ENCODE measurements at places on chromosomes 12 and 14. TPM values are rescaled to one million over a fixed set of nuclear protein-coding genes. Genes with fewer than 3 reads are reported as not detected.

GRCh38 chr12:114847441-114848035 is 163.6 kb upstream of the TBX3 start:
- DNase-seq: no peak

- no peak for DNase-seq
These were observed 88.1 kb upstream of the PTPRR start for GRCh38 chr12:71008616-71009015.

DNA sequence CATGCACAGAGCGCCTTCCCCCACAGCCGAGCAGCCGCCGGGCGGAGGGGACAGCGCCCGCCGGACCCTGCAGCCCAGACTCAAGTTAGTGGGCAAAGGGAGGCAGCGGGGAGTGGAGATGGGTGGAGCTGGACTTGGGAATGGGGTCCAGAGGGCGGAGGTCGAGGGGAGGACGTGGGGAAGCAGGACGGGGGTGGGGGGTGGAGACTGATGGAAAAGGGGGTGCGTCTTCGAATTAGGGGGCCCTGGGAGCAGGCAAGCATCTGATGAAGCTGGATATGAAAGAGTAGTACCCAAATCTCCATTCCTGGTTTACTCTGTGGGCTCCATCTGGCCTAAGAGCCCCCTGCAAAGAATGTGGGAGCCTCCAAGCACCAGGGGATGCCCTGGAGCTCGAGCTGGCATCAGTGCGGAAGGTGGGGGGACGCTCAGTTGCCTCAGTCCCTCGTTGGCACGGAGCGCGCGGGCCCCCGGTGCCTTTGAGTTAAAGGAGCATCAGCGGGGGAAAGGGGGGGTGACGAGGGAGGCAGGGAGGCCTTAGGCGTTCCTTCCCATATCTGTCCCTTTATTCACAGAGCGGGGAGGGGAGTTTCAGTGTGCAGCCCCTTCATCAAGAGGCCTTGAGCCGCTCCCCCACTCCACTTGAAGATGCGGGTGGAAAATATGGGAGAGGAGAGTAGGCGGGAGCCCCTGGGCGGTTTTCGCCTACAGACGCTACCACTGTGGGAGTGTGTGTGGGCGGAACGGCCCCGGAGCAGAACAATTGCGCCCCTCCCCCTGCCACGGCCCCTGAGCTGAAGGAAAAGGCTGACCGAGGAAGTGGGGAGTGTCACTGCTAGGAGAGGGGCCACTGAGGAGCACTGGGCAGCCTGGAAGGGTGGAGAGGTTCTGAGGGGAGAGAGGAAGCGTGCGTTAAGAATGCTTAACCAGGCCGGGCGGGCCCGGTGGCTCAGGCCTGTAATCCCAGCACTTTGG is 644 bp downstream of the NAB2 start:
- DNase-seq: peak; percentile 90

- DNase-seq: no peak
These were observed 148.8 kb upstream of the ATF7IP start for GRCh38 chr12:14216405-14217294.

DNA sequence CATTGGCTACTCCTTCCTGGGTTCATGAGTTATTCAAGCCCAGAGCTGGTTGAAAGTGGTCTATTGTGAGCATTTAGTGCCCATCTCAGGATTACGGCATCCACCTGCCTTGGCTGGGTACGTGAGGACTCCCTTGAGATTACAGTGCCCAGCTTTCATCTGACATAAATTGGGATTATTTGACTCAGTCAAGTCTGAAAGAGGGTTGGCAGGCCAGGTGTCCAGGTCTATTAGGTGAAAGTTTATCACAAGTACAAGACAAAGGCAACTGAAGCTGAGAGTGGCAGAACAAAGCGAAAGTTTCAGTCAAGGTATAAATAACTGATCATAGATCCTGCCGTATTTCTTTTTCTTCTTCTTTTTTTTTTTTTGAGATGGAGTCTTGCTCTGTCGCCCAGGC is 84.6 kb upstream of the ATF7IP start:
- DNase-seq: no peak

DNA sequence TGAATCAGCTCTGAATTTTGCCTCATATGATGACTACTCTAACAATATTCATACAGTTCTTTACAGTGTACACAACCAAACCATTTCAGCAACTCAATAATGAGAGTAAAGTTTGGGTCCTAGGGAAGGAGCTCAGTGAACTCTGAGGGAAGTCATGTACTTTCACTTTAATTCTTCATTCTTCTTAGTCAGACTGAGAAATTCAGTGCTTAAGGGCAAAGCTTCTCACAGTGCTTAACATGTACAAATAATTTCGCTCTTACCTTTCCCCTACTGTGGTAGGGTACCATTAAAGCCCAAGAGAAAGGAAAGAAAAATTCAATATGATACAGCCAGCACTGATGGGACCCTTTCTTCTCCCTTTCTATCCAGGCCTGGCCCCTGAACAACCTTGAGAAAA is 435.0 kb downstream of the NELL2 start:
- no peak for DNase-seq

- peak; percentile 70 for DNase-seq
These were observed 9.6 kb upstream of the ENDOU start for GRCh38 chr12:47734725-47735480.

- no peak for DNase-seq
These were observed 15.1 kb upstream of the CISTR start for GRCh38 chr12:53766881-53767280.

DNA sequence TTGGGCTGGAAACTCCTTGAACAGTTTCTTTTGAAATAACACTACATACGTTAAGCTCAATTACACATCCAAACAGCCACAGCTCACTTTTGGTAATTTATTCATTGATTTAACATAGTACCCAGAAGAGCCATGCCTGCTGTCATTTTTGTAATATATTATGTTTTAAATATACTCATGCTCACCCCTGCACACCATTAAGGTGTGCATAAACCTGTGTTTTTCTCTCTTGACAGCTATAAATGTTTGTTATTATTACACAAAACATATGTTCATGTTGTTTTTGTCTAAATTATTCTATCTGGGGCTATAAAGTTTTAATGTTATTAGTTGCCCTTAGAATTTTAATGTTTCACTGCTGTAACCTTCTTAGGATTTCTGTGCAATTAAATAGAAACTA is 296.1 kb downstream of the AKAP6 start:
- no peak for DNase-seq

DNA sequence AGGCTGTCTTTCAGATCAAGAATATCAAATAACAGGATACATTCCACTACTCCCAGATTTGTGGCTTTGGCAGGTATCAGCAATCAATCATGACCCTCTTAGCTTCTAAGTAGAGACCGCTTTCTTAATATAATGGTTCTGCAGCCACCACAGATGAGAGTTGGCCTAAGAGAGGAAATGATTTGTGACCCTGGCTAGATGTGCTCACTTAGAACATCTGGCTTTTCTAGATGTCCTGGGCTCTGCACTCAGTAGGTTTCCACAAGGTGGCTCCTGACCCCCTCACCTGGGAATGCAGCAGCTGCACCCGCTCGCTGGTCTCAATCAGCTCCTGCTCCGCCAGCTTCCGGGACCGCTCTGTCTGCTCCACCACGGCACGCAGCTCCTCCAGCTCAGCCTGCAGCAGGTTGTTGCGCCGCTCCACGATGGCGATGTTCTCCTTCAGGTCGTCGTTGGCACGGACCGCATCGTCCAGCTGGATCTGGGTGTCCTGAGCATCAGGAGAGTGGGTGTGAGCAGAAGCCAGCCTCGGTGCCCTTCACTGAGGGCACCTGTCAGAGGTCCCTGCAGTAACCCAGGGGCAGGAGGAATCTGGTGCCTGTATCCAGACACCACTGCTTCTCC is 8.9 kb downstream of the CMTM5 start:
- no peak for DNase-seq

The TAS2R20 gene
- 0.51 TPM for total RNA-seq

DNA sequence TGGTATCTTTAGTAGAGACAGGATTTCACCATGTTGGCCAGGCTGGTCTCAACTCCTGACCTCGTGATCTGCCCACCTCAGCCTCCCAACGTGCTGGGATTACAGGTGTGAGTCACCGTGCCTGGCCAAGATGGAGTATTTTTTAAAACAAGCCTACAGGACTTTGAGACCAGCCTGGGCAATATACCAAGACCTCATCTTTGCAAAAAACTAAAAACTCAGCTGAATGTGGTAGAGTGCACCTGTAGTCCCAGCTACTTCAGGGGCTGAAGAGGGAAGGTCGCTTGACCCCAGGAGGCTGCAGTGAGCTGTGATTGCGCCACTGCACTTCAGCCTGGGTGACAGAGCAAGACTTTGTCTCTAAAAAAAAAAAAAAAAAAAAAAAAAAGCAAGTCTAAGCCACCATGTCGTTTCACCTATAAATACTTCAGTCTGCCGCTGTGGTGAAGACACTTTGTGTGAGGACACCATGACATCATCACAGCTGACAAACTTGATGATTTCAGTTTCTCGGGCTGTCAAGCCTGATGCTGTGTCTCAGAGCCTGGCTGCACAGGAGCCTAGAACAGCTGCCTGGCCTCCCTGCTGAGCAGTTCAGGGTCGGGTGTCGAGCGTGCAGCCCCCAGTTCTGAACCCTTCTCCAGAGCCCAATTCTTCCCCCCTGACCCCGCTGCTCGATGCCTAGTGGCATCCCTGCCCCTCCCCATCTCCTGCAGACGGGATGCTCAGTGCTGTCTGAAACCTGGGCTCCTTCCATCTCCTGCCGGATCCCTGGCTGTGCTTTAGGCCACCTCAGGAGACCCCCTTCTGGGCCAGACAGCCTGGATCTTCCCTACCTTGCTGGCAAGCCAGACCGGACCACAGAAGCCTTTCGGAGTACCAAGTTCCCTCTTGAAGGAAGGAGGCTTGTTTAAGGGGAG is 119.2 kb upstream of the EVL start:
- DNase-seq: no peak

- no peak for DNase-seq
These were observed 35.3 kb upstream of the CSRNP2 start for GRCh38 chr12:51118706-51119105.

DNA sequence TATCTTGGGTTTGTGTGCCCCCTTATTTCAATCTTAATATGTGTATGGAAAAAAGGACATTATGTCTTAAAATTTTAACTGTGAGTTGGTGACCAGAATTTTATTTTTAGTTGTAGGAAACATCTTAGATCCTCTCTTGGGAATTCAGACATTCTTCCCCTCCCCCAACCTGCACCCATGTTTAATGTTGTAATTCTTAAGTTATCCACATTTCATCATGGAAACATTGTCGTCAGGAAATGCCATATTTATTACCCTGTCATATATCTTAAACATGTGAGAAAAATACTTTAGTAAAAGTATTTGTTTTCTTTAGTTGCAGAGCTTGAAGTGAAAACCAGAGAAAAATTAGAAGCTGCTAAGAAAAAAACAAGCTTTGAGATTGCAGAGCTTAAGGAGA is 30.3 kb downstream of the YEATS4 start:
- DNase-seq: no peak

- DNase-seq: no peak
These were observed 17.8 kb upstream of the PAPOLA start for GRCh38 chr14:96484399-96484798.

The SLC4A8 gene
- 0.64 TPM for total RNA-seq

DNA sequence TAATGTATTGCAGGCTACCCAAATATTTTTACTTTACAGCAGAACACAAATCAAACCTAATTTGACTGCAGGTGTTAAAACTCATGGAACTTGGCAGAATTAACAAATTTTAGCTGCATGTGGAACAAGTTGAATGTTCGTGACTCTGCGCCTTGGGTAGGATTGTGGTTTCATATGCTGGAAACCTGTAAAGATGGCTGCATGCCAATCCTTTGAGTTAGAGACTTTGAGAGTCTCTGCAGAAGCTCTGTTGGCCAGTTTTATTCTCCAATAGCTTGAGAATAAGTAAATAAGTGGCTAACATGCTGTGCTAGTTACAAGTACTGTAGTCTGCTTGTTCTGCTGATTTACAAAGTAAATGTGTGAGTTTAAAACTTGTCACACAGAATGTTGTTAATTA is 77.8 kb downstream of the PDE6H start:
- DNase-seq: no peak

GRCh38 chr12:3571323-3571722 is 80.3 kb downstream of the PRMT8 start:
- DNase-seq: no peak

DNA sequence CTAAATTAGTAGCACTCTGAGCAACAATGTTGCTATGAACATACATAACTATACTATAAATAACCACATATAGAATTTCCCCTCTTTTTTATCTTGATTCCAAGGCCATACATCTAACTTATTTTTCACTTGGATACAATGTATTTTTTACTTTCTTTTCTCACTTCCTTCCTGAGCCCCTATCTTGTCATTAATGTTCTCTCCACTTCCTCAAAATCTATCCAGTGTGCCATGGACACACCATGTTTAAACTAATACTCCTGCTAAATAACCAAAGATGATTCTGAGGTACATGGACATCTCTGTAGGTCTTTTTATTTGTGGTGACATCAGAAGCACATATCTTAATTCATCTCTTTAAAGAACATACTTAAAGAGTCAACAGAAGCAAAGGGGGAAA is 251.2 kb downstream of the C12orf42 start:
- DNase-seq: no peak

The TTC6 gene
- not detected for total RNA-seq

GRCh38 chr12:110733089-110733715 is 9.5 kb downstream of the PPP1CC start:
- DNase-seq: no peak
